ENCODE measurements at places on chromosomes 2 and 18.

DNA sequence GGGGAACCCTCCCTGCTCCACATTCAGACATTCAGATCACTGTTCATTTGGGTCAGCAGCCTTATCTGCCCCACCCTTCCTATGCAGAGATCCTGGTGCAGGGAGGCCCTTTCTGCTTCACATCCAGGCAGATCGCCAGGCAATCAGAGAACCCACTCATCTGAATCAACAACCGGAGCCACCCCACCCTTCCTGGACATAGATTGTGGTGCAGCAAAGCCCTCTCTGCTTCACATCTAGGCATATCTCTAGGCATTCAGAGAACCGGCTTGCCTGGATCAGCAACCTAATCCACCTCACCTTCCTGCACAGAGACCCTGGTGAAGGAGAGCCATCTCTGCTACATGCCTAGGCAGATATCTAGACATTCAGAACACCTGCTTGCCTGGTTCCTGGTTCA is 184.5 kb upstream of the CNTNAP5 start:
- DNase-seq = no peak

GRCh38 chr2:240299710-240300068 is 135.8 kb upstream of the GPC1 start:
- no peak for DNase-seq

DNA sequence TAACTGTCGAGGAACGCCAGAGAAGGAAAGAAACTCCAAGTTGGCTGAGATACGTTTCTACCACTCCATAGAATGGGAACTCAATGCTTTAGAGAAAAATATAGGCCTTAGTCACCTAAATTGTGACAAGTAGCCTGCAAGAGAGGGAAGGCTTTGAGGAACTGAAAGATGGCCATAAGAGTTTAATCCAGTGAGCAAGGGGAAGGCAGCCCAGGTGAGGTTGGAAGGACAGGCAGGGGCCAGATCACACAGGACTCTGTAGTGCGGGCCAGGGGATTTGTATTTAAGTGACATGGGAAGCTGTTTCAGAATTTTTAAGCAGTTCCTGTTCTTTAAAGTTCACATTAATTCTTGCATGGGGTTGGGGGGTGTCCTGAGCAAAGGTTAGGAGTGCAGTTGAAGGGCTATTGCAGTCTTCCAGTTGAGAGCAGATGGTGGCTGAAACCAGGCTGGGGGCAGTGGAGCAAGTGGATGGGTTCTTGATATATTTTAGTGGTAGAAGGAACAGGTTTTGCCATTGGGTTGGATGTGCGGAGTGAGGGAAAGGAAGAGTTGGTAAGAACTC is 138.9 kb upstream of the PELI1 start:
- no peak for DNase-seq

DNA sequence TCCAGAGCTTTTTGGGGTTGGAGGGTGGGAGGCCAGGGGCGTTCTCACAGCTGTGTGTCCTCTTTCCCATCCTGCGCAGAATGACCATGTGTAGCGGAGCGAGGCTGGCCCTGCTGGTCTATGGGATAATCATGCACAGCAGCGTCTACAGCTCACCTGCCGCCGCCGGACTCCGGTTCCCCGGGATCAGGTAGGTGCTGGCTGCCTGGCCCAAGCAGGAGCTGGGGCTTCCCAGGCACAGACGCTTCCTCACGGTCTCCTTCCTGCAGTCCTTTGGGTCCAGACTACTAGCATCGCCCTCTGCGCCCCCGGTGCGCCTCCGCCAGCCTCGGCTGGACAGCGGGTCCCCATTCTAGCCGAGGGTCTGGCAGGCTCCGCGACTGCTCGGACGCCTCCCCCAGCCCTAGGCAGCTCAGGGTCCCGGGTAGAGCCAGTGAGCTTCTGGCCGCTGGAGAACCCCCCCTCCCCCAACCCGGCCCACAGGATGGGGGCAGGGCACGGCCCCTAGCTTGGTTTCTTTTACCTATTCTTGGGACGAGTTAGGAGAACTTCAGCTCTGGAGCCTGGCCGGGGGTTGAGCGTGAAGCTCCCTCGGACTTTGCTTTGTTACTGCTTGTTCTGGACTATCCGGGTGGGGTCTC is 756 bp downstream of the ADCYAP1 start:
- DNase-seq = no peak

DNA sequence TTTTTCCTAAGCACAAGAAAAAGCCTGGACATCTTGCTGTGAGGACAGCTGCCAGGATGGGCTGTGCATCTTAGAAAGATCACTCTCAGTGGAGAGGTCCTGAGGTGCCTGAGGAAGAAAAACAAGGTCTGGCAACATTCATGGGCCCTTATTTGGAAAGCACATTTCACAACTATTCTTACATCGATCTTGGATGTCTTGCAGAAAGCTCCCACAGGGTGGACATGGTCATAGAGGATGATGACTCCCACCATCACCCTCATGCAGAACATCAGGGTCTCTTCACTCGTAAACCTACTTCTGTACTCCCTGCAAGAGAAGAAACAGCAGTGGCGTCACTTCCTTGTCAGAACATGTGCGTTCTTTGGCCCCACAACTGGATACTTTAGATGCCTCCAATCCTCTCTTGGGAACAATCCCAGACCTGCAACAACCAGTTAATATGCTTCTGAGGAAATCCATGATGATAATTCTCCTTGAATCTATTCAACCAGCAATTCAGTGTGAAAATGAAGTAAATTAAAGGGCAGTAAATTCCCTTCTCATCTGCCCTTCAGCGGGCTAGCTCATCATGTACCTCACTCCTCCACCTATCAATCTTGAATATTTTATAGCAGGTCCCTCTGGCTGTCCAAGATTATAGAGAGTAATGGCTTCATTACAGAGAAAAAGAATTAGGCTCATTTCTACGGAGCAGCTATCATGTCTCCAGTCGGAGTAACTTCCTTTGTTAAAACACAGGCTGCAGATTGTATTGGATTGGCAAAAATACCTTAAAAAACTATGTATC is 106.2 kb downstream of the CYRIA start:
- no peak for DNase-seq

- DNase-seq = peak; percentile 71
Measured at GRCh38 chr2:112480530-112481049, 1.4 kb upstream of the TTL start.

DNA sequence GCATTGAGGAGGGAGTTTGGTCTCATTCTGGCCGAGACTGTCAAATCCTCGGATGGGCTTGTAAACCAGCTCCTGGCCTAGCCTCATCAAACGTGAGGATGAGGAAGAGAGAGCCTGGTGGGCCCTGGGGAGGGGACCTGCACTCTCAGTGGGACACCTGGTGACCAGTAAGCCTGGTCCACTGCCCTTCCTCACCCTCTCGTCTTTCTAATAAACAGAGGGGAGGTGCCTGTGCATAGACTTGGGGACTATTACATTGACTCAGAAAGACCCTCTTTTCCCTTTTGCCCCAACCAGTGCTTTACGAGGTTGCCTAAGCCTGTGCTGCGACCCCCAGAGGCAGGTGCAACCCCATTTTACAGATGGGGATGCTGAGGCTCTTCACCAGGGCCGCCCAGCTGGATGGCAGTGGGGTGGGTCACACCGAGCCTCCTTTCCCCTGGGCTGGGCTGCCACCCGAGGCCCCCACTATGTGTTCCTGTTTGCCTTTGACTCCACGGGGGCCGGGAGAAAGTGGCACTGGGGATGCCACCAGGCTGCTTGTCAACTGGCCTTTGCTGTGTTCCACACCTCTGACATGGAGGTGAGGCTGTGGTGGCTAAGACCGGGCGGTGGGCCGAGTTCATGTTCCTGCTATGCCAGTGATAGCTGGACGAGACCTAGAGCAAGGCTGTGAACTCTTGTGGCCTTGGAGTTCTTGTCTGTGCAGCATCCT is 85.9 kb downstream of the GLI2 start:
- no peak for DNase-seq

- DNase-seq = no peak
Measured at GRCh38 chr2:101546376-101547058, 71.6 kb upstream of the RFX8 start.

GRCh38 chr2:70767079-70767698 is 811 bp downstream of the ADD2 start:
- DNase-seq = peak; percentile 45

- no peak for DNase-seq
Measured at GRCh38 chr2:208153156-208153555, 7.2 kb upstream of the CRYGB start.

DNA sequence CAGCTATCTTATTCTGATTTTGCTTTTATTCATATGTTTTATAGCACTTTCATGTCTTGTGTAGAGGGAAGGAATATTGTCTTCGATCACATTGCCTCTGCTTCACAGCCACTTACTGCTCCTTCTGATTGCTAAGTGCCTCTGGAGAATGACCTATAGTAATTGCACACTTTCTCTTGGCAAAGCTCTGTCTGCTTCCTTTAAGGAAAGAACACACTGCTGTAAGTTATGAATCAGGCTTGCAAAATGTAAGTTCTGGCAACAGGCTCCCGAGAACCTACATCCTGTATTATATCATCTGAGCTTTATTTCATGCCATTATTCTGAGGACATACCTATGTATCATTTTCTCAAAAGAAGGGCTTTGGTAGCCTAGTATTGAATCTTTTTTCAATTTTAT is 170.7 kb downstream of the ZNF804A start:
- DNase-seq = no peak

- peak; percentile 43 for DNase-seq
Measured at GRCh38 chr18:48590678-48591077, 51.8 kb downstream of the CTIF start.

DNA sequence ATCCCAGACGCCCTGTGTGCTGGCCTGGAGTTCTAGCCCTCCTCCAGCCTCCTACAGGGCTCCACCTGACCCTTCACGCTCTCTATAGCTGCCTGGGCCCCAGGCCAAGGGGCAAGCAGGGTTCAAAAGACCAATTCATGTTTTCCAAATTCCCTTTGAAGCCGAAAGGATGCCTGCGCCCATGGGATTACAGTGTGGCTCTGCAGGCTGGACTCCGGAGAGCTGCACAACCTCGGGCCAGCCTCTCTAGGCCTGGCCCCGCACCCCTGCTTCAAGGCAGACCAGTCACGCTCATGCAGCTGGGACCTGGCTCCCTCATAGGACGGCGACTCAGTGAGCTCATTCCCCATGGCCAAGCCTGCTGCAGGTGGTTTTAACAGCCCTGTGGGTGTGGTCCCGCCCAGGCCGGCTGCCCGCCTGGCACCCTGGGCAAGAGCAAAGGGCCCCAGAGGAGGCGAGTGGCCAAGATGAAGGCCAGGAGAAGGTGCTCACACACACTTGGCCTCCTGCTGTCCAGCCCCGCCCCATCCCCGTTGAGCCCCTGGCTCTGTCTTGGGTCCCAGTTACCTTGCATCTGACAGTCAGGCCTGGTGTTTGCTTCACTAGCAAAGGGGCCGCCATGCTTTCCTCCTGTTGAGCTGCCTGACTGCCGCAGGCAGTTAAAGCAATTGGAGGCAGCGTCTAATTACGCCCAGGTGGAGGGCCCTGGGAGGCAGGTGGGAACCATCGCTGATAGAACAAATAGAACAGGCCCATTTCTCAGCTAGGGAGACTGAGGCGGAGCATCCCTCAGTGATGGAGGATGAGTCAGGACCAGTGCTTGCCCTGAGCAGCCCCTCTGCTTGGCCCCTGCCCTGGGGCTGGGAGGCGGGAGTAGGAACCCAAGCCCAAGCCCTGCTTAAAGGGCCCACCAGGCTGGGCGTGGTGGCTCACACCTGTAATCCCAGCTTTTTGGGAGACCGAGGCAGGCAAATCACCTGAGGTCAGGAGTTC is 56.9 kb downstream of the SMAD7 start:
- no peak for DNase-seq

- DNase-seq = no peak
Measured at GRCh38 chr2:222283634-222284033, 15.2 kb downstream of the PAX3 start.

- peak; percentile 4 for DNase-seq
Measured at GRCh38 chr2:102975996-102976975, 214.5 kb downstream of the TMEM182 start.

GRCh38 chr2:102424754-102425153 is 1.8 kb downstream of the IL18RAP start:
- DNase-seq = no peak

DNA sequence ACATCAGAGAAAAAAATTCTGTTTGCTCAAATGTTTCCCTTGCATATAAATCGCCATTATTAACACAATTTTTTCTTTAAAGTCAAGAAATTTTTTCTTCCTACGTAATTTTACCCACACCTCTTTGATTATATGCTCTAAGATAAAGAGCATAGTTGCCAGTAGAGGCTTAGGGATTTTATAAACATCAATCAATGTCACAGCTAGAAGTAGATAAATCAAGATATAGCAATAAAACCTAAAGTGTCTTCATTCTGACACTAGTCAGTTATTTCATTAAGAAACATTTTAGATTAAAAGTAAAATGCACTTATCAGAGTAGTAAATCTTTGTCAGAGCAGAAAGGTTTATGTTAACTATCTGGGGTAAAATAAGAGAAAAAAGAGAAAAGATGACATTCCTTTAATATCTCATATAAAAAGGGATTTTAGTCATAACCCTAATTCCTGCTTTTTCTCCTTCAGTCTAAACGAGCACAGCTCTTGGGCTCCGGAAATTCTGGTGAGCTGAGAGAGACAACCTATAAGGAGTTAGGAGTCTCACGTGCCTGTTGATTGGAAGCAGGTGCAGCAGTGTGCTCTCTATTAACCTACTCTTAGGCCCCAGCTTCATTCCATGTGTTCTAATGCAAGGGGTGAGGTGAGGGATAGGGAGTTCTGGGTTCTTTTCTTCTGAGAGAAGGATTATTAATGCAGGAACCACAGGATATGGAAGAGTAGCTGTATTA is 172.4 kb upstream of the GULP1 start:
- no peak for DNase-seq

- DNase-seq = peak; percentile 40
Measured at GRCh38 chr2:98457045-98457696, 12.5 kb downstream of the INPP4A start.

- DNase-seq = no peak
Measured at GRCh38 chr2:10392951-10393639, 55.0 kb downstream of the ODC1 start.

- no peak for DNase-seq
Measured at GRCh38 chr2:85444629-85445172, 26.2 kb downstream of the SH2D6 start.

GRCh38 chr18:57772387-57772799 is 30.7 kb downstream of the ATP8B1 start:
- DNase-seq = peak; percentile 35

GRCh38 chr2:239920693-239921365 is 104.3 kb downstream of the NDUFA10 start:
- DNase-seq = no peak

DNA sequence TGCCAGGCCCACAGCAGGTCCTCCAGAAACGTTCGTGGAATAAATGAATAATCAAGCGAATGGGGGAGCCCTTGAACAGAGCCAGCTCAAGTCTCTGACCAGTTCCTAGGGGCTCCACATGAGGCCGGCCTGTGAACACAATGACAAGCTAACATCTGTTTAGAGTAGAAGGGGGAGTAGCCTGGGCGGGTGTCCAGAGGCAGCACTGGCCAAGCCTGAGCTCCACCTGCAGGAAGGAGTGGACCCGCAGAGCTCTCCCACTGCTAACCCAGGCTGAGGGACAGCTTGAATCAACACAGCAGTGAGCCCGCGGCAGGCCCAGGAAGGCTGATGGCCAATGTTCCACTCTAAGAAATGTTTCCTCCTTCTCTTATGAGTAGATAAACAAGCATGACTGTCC is 234.8 kb upstream of the RAB6C start:
- no peak for DNase-seq

GRCh38 chr2:143397884-143398614 is 268.8 kb downstream of the ARHGAP15 start:
- DNase-seq = no peak

- no peak for DNase-seq
Measured at GRCh38 chr2:83784947-83785346, 674.1 kb downstream of the SUCLG1 start.

GRCh38 chr2:74858281-74858680 is 24.4 kb downstream of the HK2 start:
- DNase-seq = no peak

GRCh38 chr2:127115471-127116199 is 8.7 kb upstream of the BIN1 start:
- no peak for DNase-seq
